ENCODE measurements at places on chromosomes 4 and X.

DNA sequence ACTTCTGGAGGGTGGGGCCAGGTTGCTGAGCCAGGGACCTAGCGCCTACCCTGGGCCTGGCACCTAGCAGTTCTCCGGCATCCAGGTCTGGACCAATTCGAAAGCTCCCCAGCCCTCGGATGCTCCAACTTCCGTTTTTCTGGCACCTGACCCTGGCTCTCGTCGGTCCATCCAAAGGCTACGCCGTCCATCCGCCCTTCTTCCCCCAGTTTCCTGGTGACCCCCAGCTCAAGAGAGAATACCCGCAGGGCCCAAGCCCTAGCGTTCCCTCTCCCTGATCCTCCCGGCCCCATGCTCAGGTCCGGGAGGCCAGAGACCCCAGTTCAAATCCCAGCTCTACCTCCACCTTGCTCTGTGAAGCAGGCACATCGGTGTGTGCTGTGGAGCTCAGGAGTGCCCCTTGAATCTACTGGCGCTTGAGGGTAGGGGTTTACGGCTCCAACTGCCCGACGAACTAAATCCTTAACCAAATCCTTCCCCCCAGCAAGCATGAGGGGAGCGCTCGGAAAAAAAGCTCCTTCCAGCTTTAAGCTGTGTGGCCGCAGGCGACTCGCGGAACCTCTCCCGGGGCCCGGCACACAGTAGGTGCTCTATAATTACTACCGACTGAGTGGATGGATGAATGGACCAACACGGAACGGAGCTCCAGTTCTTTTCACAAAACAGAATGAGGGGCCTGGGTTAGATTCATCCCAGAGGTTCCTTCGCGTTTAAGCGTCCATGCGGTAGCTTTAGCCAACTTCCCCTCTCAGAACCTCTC is 1.1 kb downstream of the CRMP1 start:
- DNase-seq: no peak

- no peak for DNase-seq
Measured at GRCh38 chr4:103204111-103204510, 6.0 kb upstream of the CENPE start.

- no peak for DNase-seq
Measured at GRCh38 chrX:142663330-142664095, 362.2 kb upstream of the SPANXN4 start.

- DNase-seq: no peak
Measured at GRCh38 chr4:38503689-38504395, 160.2 kb upstream of the KLF3 start.

GRCh38 chr4:76729460-76729859 is 168.5 kb downstream of the SOWAHB start:
- DNase-seq: no peak

GRCh38 chr4:152514356-152514755 is 21.5 kb downstream of the FBXW7 start:
- DNase-seq: no peak

- no peak for DNase-seq
Measured at GRCh38 chrX:87337267-87337666, 180.3 kb upstream of the KLHL4 start.

DNA sequence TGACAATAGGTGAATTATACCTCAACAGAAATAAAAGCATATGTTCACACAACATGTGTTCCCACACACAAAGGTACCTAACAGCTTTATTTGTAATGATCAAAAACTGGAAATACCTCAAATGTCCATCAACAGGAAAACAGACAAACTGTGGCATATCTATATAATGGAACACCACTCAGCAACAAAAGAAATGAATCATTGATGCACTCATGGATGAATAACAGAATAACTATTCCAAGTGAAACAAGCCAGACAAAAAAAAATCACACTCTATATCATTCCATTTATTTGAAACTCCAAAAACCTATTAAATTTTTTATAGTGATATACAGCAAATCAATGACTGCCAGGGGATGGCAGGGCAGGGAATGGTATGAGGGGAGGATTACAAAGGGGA is 148.1 kb downstream of the PLS3 start:
- no peak for DNase-seq

DNA sequence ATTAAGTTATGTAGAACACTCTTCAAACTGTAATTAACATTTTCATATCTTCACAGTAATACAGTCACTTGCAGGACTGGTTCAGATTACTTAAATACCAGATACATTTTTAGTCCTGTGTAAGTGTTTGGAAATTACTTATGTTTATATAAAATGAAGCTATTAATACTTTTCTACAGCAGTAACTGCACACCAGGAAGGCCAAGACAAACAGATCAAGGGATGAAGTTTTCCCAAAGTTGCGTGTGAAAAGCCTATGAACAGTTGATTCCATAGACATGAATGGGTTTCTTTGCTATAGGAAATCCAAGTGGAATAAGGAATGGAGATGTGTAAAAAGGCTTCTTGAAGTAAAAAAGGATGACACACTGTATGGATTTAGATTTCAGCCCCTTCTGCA is 28.9 kb upstream of the DRP2 start:
- no peak for DNase-seq

DNA sequence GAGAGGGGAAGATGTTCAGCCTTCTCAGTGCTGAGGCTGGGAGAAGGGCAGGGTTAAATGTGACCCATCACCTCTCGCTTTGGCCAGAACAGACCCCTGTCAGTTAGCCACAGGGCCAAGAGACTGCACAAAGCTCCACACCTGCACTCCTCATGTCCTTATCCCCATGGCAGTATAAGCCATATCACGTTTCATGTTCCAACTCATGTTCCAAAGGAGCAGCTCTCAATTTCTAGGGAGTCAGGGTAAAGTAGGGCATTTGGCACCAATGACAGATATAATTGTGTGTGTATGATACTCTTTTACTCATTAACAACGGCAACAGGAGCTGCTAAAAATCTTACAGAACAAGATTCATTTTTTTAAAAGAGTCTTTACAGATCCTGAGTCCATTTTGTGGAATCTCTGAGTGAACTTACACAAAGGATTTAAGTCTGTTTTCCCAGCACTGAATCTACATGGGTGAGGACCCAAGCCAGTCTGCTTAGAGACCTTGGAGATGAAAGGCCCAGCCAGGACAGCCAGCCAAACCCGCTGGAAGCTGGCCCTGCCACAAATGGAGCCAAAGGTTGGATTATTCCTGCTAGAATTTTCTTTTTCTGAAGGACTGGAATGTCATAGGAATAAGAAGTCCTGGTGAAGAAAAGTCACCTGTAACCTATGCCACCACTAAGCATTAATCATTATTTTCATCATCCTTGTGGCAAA is 129.1 kb upstream of the SMAD1 start:
- DNase-seq: no peak
